Cardiac muscle cell (in vitro differentiated cells and primary cell): ENCODE measurements at places on chromosomes 7 and 10.
A peak's percentile ranks its signal among the peaks of the same experiment; 100 is the strongest.

GRCh38 chr10:17088118-17088806 is 41.3 kb downstream of the CUBN start:
- DNase-seq: no peak

DNA sequence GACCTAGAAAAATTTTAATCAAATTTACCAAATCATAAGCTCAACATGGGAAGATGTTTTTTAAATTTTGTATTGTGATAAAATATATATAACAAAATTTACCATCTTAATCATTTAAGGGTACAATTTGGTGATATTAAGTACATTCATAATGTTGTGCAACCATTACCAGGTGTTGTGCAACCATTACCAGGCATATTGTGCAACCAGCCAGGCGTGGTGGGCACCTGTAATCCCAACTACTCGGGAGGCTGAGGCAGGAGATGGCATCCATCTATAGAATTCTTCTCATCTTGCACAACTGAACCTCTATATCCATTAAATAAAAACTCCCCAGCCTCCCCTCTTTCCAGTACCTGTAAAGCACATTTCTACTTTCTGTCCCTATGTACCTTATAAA is 124.5 kb upstream of the SLC13A1 start:
- DNase-seq: no peak

GRCh38 chr10:112792487-112793201 is 157.4 kb upstream of the TCF7L2 start:
- DNase-seq: no peak

DNA sequence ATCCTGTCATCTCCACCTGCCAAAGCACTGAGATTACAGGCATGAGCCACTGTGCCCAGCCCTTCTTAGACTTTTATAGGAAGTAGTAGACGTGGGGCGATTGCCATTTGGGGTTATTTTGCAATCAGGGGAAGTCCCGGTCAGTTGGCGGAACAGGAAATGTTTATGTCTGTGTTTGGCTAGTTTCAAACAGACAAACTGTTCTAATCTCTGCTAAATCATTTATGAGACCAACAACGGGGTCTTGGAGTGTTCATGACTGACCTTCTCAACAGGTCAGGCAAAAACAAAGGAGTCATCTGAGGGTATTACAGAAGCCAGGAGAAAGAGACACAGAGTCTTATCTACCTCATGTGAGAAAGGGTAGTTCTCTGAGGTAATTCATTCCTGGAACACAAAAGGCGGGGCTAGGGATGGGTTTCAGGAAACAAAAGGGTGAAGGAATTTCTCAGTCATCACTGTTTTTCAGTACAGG is 6.6 kb upstream of the TPK1 start:
- DNase-seq: no peak

DNA sequence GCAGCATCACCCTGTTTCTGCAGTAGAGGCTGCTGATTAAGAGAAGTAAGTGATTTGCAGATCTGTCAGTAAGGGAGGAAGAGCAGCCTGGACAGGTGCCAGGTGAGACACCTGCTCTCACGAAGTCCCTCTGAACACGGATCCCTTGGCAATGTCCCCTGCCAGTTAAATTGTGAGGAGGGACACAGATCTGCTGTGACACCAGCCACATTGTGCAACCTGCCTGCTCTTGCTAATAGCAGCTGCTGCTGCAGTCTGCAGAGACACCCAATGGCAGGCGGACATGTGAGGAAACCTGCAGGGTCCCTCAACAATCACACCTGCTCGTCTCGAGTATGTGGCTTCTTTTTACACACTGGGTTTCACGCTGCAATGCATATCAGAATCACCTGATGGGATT is 31.9 kb downstream of the ANXA11 start:
- no peak for DNase-seq

- no peak for DNase-seq
Observed at GRCh38 chr7:43698460-43699255, 30.7 kb downstream of the COA1 start.

GRCh38 chr10:112082120-112082519 is 101.4 kb downstream of the GPAM start:
- peak; percentile 10 for DNase-seq

DNA sequence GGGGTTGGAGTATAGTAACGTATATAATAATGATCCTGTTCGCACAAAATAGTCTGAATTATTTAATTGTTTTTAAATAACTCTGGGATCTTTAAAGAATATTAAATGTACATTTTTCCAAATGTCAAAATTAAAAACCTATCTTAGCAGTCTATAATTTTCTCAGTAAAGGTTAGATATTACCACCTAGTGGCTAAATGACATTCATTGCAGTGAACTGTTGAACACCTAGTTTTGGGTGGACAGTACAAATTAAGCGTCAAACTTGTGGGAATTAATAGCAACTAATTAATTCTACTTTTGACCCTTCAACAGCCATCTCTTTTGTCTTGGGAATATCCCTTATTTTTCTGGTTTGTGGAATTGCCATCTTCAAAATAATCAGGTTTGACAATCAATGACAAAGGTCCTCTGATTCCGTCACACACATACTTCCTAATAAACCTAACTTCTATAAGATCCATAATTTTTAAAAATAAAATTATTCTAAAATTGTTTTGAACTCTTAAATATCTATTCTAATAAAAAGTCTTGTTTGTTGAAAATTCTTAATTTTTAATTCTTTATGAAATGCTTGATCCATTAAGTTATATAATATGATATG is 165.7 kb downstream of the SEMA3D start:
- DNase-seq: peak; percentile 29

DNA sequence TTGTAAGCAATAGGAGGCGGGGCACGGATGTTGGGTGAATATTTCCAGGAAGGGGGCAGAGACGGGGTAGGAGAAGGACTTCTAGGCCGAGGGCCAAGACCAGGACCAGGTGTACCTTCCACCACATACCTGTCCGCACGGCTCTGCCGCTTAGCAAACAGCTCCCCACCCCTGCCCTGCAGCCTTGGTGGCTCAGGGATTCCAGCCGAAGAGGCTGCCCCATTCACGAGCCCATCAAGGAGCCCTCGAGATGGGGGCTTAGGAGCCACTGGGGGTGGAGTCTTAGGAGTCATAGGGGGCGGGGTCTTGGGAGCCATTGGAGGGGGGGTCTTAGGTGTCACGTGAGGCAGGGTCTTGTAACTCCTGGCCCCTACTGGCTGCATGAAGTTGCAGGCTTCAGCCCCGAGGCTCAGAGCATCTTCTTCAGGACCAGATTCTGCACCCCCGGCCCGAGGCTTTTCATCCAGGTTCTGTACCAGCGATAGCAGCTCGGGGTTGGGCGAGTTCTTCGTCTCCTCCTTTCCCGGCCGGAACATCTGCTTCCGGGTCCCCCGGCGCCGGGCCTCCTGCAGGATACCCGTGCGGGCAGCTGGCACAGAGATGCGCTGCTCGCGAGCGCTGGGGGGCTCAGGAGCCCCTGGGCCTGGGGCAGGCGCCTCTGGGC is 6.1 kb upstream of the MYOZ1 start:
- no peak for DNase-seq

DNA sequence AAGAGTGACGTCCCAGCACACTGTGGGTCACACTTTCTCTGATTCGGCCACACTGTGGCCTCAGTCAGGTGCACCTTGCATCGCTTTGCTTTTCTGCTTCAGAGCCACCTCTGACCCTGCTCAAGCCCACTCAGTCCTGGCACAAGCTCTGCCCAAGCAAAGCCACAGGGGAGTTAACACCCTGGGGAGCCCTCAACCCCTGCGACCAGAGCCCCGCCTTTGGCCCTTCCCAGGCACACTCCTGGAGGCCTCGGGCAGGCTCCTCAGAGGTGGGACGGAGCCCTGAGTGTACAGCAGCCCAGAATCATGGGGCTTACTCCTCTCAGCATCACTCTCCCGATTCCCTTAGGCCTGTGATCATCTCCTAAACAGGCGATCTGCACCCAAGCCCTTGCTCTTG is 71.0 kb downstream of the HIPK2 start:
- DNase-seq: no peak

DNA sequence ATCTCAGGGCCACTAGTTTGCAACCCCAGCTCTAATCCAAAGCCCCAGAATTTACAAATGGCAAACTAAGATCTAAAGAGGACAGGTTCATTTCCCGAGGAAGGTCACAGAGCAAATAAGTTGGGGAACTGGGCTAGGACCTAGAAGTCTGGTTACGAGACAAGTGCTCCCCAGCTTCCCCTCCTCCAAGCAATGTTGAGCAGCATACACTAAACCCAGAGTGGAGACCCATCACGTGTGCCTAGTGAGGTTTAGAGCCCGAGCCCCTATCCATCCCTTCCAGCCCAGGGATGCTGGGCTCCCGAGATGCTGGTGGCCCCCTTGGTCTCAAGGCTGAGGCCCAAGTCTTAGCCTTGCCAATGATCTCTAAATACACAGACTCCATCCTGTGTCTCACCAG is 209.5 kb upstream of the ZMIZ1 start:
- no peak for DNase-seq

- DNase-seq: no peak
Observed at GRCh38 chr7:2613098-2613930, 18.5 kb upstream of the TTYH3 start.

DNA sequence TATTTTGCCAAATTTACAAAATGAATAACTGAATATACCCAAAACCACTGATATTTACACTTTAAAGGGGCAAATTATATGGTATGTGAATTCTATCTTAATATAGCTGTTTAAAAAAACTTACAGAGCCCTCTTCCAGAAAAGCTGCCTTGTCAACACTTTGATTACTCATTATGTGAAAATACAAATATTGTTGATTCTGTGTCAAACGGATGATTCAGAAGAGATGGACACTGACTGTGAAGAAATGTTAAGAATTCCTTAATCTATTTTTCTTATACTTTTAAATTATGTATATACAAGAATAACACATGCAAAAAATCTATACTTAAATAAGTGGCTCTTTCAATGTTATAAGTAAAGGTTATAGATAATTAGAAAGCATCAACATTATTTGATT is 41.5 kb downstream of the SMURF1 start:
- DNase-seq: no peak

GRCh38 chr10:22693371-22693784 is 21.0 kb downstream of the PIP4K2A start:
- DNase-seq: peak; percentile 67

- DNase-seq: no peak
Observed at GRCh38 chr10:119468542-119469324, 73.8 kb downstream of the RGS10 start.

- DNase-seq: no peak
Observed at GRCh38 chr10:56991591-56992069, 630.6 kb upstream of the ZWINT start.

DNA sequence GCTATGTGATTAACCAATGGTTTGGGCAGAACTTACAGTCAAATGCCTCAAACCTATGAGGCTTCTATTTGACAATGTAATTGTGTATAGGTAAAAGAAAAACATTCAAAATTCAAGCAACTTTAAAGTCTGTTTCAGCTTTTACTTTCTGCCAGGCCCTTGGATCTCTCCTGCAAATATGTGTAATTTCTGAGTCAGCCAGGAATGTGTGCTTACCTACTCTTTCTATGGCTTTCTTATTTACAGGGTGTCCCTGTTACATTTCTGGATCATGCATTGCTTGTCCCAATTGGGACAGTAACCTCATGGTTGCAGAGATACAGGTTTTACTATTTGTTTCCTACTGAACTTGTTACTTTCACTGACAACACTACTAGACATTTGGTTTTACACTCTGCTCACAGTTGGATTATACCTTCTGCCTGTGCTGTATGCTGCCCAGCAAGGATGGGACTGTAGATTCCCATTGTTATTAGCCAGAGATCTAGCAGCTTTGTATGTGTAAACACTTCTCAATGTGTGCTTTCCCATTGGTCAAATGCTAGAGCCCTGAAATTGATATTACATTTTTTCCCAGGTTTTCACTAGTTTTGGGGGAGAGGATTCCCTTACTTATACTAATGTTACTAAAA is 355.3 kb downstream of the ARL4A start:
- no peak for DNase-seq

- DNase-seq: no peak
Observed at GRCh38 chr10:88835910-88836221, 15.8 kb downstream of the ANKRD22 start.

- DNase-seq: peak; percentile 7
Observed at GRCh38 chr10:35340975-35341374, 4.7 kb downstream of the CCNY start.

DNA sequence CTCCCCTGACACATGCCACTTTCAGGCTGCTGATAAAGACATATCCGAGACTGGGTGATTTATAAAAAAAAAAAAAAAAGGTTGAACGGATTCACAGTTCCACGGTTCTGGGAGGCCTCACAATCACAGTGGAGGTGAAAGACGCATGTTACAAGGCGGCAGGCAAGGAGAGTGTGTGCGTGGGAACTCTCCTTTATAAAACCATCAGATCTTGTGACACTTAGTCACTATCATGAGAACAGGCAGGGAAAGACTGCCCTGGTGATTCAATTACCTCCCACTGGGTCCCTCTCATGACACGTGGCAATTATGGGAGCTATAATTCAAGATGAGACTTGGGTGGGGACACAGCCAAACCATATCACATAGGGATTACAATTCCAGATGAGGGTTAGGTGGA is 181.5 kb downstream of the TCERG1L start:
- DNase-seq: no peak

- DNase-seq: no peak
Observed at GRCh38 chr7:24795407-24795767, 38.1 kb upstream of the GSDME start.

- no peak for DNase-seq
Observed at GRCh38 chr7:22385326-22385725, 28.4 kb upstream of the RAPGEF5 start.

GRCh38 chr7:35504365-35504764 is 190.6 kb downstream of the HERPUD2 start:
- no peak for DNase-seq

- DNase-seq: no peak
Observed at GRCh38 chr7:142468871-142469665, 211.2 kb upstream of the PRSS58 start.

GRCh38 chr10:10038348-10038747 is 979.3 kb upstream of the CELF2 start:
- peak; percentile 16 for DNase-seq

DNA sequence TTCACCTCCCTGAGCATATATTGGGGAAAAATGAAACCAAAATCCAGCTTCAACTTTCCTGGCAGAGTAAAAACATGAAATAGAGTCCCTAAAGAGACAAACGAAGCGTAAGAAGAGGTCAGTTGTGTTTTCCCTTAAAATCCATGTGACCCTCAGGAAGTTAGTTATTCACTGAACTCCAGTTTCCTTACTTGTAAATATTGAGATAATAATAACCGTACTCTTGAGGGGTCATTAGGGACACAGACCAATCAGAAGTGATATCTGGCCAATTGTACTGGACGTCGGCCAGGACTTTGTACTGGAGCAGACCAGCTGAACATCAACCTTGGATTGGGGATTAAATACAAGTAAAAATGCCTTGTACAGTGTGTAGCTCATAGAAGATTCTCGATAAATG is 167.0 kb downstream of the GATA3 start:
- no peak for DNase-seq

GRCh38 chr10:47308775-47309174 is 8.8 kb downstream of the GDF10 start:
- no peak for DNase-seq

- no peak for DNase-seq
Observed at GRCh38 chr7:146658604-146659003, 542.0 kb downstream of the CNTNAP2 start.
